ENCODE measurements at places on chromosomes 5 and 9. TPM values are rescaled to one million over a fixed set of nuclear protein-coding genes. Genes with fewer than 3 reads are reported as not detected.

- no peak for DNase-seq
Measured at GRCh38 chr9:126618190-126618584, 4.5 kb downstream of the LMX1B start.

DNA sequence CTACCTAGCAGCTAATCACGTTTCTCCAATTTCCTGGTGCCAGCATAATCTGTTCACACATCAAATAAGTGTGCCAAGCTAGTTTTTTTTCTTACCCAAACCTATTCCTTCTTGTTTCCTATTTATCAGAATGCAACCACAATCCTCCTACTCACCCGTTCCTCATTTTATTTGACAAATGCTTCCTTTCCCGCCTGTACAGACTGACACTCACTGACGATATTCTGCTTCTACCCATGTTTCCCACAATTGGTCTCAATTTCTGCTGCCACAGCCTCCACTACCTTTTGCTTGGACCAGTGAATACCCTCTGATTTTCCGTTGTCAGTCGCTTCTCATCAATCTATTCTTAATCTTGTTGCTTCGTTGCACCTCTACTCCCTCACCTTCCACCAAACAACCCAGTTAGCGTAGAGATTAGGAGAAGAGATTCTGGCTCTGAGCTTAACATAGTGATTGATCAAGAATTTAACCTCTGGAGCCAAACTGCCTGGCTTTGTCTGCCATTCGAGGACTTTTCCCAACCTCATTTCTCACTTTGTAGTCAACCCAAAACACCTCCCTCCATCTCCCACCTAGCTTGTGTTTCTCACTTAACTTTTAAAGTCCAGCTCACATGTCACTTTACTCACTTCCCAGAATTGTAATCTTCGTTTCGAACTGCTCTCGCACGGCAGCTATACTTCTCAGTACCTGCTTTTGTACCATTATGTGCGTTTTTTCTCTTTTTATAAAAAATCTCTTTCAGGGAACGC, 729 bp upstream of the TMEM38B start:
- no peak for DNase-seq

- DNase-seq: peak; percentile 95
Measured at GRCh38 chr9:88076286-88077070, 61.8 kb downstream of the SPATA31C2 start.

- DNase-seq: no peak
Measured at GRCh38 chr9:129816501-129817435, 7.2 kb downstream of the TOR1A start.

The SHISAL2B gene
- not detected for total RNA-seq

The FAM151B gene
- total RNA-seq: 0.69 TPM

Data from renal cortical epithelial cell (primary cell).